Stimulated activated CD4-positive, alpha-beta T cell treated with anti-CD3 and anti-CD28 coated beads, Interleukin-12 subunit alpha, Interleukin-12 subunit beta, amount 100 ng/mL, for 24 hours (primary cell): ENCODE measurements at places on chromosomes 16 and 17.

DNA sequence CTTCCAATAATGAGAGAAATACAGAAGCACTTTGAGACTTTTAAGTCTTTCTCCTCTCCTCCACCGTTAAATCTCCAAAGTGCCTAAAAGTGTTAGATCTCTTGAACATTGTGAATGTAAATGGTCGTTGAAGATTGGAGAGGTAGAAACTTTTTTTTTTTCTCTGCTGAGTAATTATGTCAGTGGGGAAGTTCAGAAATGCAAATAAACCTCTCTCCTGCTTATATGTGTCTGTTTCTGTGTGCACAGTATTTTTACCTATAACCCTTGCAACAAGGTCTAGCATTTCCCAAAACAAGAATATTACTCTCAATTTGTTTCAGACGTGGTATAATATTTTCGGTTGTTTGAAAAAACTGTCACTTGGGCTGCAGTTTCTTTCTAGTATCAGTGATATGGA lies 833.6 kb upstream of the CDH8 start:
- DNase-seq: no peak

DNA sequence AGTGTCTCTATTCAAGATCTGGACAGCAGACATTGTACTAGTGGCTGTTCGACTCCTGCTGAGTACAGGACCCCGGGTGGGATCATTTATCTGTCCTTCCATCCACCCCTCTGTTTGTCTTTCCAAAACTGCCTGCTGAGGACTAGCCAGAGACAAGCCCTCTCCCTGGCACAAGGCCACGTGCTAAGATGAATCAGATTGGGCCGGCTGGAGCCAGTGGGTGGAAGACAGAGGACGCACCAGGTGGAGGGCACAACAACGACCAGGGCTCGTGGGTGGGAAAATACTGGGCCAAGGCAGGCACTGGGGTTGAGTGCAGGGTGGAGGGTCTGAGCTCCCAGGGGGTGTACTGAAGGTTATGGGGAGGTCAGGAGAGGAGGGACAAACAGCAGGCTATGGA lies 1.4 kb upstream of the CA7 start:
- DNase-seq: no peak

- no peak for DNase-seq
Observed at GRCh38 chr16:57091200-57091974, 996 bp upstream of the CPNE2 start.

GRCh38 chr17:16106161-16106891 lies 106.7 kb downstream of the TTC19 start:
- no peak for DNase-seq

- DNase-seq: no peak
Observed at GRCh38 chr17:77456951-77457548, 316.3 kb downstream of the SEC14L1 start.

DNA sequence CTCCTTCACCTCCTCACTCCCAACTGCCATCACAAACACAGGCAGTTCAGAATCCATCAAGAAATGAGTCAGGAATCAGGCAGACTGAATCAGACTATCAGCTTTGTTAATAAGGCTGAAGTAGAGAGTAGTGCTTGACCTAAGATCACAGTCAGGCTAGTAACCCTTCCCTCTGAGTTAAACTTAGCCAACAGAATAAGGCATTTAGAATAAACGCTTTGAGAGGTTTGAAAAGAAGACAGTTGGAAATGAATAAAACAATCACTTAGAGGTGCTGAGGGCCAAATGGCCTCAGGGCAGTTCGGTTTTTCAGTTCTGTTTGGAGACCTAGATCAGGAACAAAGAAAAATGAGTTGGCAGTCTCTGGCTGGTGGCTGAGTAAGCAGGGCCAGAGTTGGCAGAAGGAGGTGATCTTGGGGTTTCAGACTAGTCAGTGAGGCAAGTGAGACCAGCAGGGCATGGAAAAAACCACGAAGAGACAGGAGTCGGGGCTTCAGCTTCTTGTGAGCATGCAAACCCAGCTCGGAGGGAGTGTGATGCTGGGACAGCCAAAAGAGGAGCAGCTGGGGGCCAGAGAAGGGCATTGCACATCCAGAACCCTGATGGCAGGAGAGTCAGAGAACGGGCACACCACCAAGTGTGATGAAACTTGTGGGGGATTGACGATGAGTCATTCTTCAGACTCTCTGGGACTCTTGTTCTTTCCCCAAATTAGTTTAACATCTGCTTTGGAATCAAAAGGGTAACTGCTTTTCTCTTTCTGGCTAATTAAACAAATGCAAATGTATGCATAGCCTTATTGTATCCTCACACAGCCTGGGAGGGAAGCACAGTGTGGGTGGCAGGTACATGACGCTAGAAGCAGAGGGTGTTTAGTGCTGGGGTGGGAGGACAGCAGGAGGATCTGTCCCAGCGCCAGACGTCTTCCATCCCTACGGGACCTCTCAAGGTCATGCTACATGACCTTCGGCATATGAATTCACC lies 54.8 kb downstream of the SPECC1 start:
- DNase-seq: no peak

GRCh38 chr17:17140590-17140980 lies 65.5 kb downstream of the PLD6 start:
- DNase-seq: no peak

- peak; percentile 54 for DNase-seq
Observed at GRCh38 chr17:14205992-14206461, 30.6 kb downstream of the CDRT15 start.

DNA sequence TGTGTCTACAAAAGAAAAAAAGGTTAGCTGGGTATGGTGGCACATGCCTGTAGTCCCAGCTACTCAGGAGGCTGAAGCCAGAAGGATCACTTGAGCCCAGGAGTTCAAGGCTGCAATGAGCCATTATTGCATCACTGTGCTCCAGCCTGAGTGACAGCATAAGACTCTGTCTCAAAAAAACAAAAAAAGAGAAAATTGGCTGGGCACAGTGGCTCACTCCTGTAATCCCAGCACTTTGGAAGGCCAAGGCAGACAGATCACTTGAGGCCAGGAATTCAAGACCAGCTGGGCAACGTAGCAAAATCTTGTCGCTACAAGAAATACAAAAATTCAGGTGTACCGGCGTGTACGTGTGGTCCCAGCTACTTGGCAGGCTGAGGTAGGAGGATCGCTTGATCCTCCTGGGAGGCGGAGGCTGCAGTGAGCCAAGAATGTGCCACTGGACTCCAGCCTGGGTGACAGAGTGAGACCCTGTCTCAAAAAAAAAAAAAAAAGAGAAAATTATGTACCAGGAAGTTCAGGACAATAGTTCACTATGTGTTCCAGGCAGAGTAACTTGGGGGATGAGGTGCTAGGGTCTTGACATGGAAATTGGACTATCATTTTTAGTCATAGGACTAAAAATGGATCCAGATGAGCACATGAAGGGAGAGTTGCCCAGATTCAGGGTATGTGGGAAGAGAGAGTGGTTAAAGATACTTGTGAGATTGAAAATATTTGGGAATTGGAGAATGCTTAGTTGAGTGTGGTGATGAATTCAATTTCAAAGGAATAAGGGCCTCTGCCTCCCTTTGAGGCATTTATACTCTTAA lies 11.0 kb downstream of the ALDH3A2 start:
- DNase-seq: no peak

GRCh38 chr17:34542700-34543336 lies 36.6 kb upstream of the TMEM132E start:
- DNase-seq: peak; percentile 32

- DNase-seq: no peak
Observed at GRCh38 chr17:1985686-1986085, 39.4 kb downstream of the RTN4RL1 start.

GRCh38 chr16:67489401-67490083 lies 6.2 kb upstream of the AGRP start:
- DNase-seq: no peak

DNA sequence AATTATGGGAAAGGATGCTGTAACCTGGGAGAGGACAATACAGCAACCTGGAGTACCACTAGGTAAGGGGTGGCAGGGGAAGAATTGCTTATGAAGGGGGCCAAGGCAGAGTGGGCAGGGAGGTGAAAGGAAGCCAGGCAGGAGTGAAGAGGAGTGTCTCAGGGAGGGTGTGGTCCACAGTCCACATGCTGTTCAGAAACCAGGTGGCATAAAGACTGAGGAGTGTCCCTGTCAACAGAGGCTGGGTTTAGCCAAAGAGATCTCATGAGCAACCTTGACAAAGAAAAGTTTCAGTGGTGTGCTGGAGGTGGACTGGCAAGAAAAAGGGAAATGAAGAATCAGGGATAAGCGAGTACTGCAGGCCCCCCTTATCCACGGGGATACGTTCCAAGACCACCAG lies 88.4 kb downstream of the SPACA3 start:
- no peak for DNase-seq

- DNase-seq: no peak
Observed at GRCh38 chr17:17380145-17380925, 77.2 kb downstream of the NT5M start.

GRCh38 chr16:88784074-88784855 lies 755 bp downstream of the PIEZO1 start:
- DNase-seq: no peak

- no peak for DNase-seq
Observed at GRCh38 chr17:29289852-29290251, 4.1 kb downstream of the NUFIP2 start.

GRCh38 chr16:74700116-74700437 lies 585 bp downstream of the MLKL start:
- DNase-seq: peak; percentile 8

DNA sequence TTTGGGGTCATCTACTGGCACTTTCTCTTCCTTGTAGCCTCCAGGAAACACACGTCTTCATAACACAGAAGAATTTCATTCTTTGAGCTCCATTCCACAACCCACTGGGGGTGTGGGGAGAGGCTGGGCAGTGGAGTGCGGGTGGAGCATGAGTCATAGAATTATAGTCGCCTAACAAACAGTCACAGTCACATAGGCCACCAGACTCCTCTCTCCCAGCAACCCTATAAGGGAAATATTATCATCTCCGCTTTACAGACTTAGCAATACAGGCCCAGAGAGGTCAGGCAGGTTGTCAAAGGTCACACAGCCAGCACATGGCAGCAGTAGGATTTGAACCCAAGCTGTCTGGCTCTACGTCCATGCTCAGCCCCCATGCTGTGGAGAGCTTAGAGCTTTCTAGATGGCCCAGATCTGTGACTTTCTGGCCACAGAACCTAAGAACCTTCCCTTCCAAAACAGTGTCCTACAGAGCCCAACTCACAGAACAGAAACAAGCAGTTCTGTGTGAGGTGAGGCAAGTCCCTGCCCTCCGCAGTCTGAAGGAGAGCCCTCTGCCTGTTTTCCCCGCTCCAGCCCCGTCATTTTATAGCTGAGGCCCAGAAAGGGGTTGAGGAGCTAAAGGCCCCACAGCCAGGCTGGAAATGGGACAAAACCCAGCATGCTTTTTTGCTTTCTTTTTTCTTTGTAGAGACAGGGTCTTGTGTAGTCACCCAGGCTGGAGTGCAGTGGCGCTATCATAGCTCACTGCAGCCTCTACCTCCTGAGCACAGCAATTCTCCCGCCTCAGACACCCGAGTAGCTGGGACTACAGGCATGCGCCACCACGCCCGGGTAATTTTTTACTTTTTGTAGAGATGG lies 10.7 kb upstream of the LITAF start:
- no peak for DNase-seq

GRCh38 chr17:28326114-28326513 lies 7.1 kb downstream of the TMEM97 start:
- DNase-seq: no peak

DNA sequence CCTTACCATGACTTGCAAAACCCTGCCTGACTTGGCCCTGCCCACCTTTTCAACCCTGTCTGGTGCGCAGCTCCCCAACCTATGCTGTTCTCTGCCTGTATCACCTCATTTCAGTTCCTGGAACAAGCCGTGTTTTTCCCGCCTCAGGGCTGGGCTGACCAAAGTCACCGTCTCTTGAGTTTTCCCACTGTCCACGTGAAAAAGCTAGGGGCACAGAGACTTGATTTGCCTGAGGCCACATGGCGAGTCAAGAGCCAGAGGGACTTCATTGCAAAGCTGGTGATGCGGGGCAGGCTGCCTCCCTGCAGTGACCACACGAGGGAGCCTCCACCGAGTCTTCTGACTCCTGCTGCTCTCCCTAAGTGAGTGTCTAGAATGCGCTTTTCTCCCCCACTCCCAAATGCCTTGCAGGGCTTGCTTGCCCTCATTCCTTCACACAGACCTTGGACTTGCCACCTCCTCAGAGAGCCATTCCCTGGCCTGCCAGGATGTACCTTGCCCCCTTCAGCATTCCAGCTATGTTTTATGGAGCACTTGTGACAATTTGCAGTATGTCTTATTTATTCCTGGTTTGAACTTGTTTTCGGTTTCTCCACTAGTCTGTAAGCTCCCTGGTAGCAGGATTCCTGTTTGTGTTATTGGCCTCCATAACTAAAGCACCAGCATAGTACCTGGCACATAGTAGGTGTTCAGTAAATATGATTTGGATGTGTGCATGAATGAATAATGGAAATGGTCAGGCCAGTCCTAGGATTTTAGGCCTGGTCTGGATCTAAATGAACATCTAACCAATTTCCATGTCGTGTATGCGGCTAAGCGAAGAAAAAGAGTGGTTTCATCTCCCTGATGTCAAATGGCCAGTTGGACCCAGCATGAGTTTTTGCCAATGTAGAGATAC lies 252.3 kb downstream of the SNX29 start:
- no peak for DNase-seq

GRCh38 chr17:47776330-47777197 lies 43.5 kb downstream of the TBX21 start:
- peak; percentile 14 for DNase-seq

GRCh38 chr16:22425036-22425801 lies 50.8 kb upstream of the CDR2 start:
- no peak for DNase-seq
